ENCODE measurements at places on chromosomes 13 and 19.

DNA sequence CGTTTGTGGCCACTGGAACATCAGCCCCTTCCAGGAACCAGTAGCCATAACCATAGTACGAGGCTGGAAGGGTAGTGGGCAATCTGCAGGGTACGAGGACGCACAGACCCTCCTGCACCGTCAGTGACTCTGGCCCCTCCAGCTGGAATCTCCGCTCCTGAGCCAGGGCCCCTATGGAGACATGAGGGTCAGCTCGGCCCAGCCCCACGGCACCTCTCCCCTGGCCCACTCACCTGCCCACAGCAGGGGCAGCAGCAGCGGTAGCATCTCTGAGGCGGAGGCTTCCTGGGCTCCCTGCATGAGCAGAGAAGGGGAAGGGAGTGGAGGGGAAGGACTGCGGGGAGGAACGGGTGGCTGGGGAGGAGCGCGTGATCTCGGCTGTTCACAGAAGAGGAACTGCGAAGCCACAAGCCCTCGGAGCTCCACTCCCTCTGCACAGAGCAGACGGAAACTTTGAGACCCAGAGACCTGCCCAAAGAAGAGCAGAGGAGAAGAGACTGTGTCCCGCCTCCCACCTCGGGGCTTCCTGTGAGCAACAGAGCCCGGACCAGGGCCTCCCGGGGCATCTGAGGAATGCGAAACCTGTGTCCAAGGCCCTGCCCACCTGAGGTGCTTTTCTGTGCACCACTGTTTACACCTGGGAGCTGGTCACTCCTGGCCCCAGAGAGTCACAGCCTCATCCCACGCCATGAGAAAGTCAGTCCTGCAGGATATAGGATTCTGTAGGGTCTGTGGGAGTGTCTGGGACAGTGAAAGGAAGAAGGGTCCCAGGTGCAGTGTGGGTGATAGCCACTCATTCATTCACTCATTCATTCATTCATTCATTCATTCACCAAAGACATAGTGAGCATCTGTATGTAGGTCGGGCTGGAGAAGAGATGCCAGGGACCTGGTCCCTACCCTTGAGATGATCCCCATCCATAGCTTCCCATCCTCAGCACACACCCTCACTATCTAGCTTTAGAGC is at the start of gene SIGLEC6:
Gene SIGLEC6, minus strand, starts transcription at position 322 of the 967 bp plus-strand sequence. Its CDS starts 22 bp downstream, at position 300.
- DNase-seq, result no peak

DNA sequence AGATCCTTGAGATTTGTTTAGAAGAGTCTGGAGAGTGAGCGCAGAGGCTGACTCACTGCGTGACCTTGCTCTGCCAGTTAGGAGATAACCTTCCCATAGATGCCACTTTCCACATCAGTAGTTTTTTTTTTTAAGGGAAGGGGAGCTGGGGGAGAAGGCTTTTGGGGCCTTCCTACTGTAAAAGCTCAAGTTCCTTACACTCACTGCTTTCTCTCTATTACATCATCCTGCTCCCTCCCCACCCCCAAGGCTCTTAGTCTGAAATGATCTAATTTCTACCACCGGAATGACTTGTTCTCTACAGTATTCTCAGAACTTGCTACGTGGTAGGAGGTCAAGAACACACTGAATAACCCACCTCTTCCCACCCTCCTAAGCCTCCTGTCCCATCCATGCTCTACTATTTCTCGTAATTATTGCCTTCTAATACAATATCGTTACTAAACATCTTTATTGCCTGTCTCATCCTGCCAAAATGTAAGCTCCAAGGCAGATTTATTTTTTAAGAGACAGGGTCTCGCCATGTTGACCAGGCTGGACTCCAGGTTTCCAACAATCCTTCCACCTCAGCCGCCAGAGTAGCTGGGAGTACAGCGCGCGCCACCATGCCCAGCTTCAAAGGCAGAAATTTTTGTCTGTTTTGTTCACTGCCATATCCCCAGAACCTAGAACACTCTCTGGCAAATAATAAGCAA is 1.2 kb downstream of the LONP1 start:
- DNase-seq, result peak; percentile 57

DNA sequence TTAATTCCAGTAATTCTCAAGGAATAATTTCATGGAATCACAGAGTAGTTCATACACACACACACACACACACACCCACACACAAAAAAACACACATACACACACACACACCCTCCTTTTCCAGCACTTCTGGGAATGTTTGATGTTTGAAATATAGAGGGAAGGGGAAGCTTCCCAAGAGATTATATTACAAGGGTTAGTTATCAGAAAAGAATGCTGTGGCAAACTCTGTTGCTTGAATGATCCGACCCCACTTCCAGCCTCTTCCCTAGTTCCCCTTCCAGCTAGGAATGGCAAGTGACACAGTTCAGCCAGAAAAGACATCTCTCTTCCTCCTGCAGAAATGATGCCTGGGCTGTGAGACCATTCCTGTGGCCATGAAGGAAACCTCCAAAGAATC is 49.9 kb downstream of the KCTD12 start:
- no peak for DNase-seq

DNA sequence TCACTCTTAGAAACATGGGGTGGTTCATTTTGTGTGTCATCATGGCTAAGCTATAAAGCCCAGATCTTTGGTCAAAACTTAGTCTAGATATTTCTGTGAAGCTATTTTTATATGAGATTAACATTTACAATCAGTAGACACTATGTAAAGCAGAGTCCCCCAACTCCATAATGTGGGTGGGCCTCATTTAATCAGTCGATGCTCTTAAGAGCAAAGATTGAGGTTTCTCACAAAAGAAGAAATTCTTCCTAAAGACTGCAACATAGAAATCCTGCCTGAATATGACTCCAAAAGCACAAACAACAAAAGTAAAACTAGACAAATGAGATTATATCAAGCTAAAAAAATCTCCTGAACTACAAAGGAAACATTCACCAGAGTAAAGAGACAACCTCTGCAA is 642.2 kb downstream of the DIAPH3 start:
- no peak for DNase-seq

DNA sequence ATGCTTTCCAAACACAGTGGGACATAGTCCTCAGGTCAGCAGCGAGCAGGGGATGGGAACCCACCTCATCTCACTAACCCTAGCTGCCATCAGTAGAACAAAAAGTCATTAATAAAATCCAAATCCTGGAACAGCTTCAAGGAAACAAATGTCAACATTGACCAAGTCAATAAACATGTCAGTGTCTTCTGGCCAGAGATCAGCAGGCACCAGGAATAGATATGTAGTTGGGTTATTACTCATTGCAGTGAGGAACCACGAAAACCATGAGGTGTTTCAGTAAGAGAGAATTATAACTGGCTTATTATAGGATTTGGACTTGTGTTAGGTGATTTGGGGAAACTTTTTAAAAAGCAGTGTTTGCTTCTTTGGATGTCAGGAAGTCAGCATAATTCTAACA is 17.1 kb upstream of the CD33 start:
- DNase-seq, result no peak

DNA sequence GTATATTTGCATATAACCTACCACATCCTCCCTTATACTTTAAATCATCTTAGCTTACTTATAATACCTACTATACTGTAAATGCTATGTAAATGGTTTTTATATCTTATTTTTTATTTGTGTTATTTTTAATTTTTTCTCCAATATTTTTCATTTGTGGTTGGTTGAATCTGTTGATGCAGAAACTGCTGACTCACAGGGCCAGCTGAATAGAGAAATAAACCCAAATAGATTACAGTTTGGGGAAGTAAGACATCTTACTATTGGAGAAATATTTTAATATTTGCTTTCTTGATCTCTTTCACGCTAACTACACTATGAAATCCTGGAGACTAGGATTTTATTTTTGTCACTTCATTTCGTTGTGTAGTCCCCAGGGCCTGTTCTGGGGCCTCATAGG is 7.1 kb downstream of the SMAD9 start:
- DNase-seq, result no peak

DNA sequence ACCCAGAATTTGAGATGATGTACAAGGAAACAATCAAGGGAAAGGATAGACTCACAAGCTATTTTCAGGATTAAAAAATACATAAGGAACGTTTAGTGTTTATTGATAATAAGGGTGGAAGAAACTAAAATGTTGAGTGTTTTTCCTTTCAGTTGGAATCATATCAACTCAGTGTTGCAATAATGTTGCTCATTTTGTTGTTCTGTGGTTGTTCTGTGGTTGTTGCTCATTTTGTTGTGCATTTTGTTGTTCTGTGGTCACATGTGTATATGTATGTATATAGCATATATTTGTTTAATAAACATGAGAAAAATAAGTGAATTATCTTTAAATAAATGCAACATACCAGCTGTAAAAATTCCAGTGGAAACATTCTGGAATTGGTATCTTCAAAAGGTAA is 262.4 kb upstream of the SPRY2 start:
- DNase-seq, result no peak

DNA sequence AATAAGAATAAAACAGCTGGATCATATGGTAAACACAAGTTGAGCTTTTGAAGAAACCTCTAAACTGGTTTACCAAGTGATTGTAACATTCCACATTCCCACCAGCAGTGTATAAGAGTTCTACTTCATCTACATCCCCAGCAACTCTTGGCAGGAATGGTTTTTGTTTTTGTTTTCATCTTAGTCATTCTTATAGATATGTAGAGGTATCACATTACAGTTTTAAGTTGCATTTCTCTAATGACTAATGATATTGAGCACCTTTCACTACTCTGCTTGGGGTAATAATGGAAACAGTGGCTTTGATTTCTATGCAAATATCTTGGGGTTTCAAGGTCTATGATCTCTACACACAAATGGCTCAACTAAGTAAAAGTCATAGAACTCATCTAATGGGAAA is 614.5 kb downstream of the TBC1D4 start:
- no peak for DNase-seq

- no peak for DNase-seq
These were observed 10.6 kb downstream of the POU2F2 start for GRCh38 chr19:42121656-42122069.

GRCh38 chr19:13665125-13665905 is 99.0 kb upstream of the MRI1 start:
- DNase-seq, result no peak

DNA sequence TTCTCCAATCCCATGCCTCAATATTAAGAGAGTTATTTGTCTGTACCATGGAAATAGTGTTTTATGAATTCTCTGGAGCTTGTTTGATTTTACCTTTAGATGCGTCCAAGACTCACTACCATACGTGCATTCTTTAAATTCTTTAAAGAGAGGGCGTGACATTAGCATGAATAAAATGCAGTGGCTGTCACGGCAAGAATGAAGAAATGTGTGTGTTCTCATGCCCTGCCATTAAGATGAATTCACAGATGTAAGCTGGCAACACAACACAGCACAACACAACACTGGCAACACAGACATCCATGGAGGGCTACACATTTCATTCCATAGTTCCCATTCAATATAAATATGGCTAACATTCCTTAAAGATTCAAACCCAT is 213.4 kb downstream of the ENOX1 start:
- no peak for DNase-seq

DNA sequence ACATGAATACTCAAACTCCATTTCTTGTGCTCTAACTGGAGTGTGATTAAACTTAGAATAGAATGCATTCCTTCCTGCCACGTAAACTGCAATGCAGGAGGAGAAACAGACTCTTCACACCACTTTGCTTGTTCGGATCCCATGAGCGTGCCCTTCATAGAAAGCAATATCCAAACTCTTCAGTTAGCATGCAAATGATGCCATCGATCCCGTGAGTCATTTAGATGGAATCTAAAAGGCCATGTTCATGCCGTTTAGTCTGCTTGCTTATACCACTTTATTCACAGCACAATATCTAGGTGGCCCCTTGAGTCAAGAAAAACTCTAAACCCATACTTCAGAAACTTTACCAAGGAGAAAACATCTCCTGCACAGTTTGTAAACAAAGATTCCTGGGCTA is 225.8 kb downstream of the OXGR1 start:
- DNase-seq, result no peak

GRCh38 chr13:30115257-30115600 is 192.1 kb downstream of the KATNAL1 start:
- no peak for DNase-seq

- DNase-seq, result peak; percentile 61
These were observed at the start of gene TRIM13 for GRCh38 chr13:49996951-49997895. Gene TRIM13, plus strand, starts transcription at chr13:49997042. Its CDS starts 14,899 bp downstream, at chr13:50011941.

DNA sequence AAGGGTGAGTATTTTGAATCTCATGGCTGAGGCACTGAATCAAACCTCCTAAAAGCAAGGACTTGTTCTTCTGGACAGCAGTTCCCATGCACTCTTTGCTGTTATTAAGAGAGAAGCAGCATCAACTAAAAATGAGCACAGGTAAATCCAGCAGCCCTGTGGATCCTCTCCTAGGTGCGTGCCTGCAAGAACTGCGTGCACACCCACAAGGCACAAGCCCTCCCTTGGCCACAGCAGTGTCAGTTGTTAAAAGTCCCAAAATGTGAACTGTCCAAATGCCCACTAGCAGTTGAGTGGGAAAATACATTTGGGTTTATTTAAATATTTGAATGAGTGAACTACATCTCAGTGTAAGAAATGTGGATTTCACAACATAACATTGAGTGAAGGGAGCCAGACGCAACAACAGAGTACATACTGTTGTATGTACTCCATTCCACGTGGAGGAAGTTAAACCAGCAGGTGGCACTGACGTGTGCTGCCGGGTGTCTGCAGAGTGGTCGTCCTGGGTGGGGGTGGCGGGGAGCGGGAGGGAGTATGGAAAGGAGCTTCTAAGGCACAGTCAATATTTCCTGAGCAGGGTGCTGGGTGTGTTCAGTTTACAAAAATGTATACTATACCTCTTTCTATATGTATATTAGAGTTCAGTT is 266.4 kb downstream of the NALCN start:
- no peak for DNase-seq

GRCh38 chr13:22040810-22041364 is 370.0 kb downstream of the FGF9 start:
- peak; percentile 16 for DNase-seq

- DNase-seq, result no peak
These were observed 203.1 kb downstream of the RGCC start for GRCh38 chr13:41660411-41660810.

- no peak for DNase-seq
These were observed 161.6 kb downstream of the PAN3 start for GRCh38 chr13:28299916-28300315.

GRCh38 chr13:94228763-94229162 is 250.7 kb downstream of the DCT start:
- no peak for DNase-seq

GRCh38 chr13:75687150-75687763 is 51.1 kb downstream of the LMO7 start:
- DNase-seq, result peak; percentile 75

DNA sequence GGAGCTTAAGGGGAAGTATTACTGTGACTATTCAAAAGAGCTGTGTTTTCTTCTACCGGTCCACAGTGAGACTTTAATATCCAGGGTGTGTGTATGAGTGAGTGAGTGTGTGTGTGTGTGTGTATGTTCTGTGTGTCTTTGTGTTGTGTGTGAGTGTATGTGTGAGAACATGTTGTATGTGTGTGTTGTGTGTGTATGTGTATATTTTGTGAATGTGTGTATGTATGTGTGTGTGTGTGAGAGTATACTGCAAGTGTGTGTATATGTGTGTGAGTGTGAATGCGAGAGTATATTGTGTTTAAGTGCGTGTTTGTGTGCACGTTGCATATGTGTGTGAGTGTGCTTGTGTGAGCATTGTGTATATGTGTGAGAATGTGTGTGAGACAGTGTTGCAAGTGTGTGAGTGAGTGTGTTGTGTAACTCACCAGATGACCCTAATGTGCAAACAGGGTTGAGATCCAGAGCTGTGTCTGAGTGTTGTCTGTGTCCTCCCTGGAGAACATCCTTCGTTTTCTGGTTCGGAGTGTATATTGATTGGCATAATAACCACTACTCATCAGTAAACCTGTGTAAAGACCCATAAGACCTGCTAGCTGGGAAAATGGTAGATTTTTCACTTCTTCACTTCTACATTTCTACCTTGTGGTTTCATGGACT is 101.1 kb upstream of the RNF113B start:
- no peak for DNase-seq

GRCh38 chr19:5155586-5156210 is 184.9 kb downstream of the PTPRS start:
- no peak for DNase-seq
